ENCODE measurements at places on chromosomes 4 and X.

- H3K4me3 ChIP-seq, result no peak overlapping the region
- no peaks in the 10 kb centered on the region for H3K4me1 ChIP-seq
- H3K27ac ChIP-seq, result no peak overlapping the region
- peak; percentile 69 for DNase-seq
- peaks cover 11% of the 10 kb centered on the region for H3K27me3 ChIP-seq
- no peaks in the 10 kb centered on the region for H3K36me3 ChIP-seq
Observed at GRCh38 chrX:68732906-68733493, 85.5 kb downstream of the STARD8 start.

DNA sequence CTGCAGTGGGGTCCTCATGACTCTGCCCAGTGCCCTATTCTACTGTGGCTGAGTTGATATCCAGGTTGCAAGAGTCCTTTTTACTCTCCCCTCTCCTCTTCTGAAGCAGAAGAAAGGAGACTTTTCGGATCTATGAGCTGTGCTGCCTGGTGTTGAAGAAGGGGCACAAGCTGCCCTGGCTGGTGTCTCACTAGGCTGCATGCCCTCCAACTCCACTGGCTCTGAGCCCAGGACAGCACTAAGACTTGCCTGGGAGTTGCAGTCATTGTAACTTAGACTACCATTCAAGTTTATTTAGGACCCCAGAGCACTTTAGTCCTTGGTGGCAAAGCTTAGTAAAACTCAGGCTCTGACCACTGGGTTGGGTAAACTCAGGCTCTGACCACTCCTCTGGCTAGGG is 89.4 kb downstream of the GABRB1 start:
- peaks cover 14% of the 10 kb centered on the region for H3K27me3 ChIP-seq
- H3K36me3 ChIP-seq, result no peaks in the 10 kb centered on the region
- H3K4me1 ChIP-seq, result no peaks in the 10 kb centered on the region
- H3K27ac ChIP-seq, result no peak overlapping the region
- no peak for DNase-seq

- H3K4me1 ChIP-seq, result peaks cover 5% of the 10 kb centered on the region
- no peak overlapping the region for H3K4me3 ChIP-seq
- DNase-seq, result no peak
Observed at GRCh38 chr4:164959896-164960295, 17.6 kb downstream of the TRIM61 start.

GRCh38 chr4:2691952-2692435 is 64.1 kb downstream of the TNIP2 start:
- H3K4me3 ChIP-seq, result no peak overlapping the region
- no peak for DNase-seq
- H3K27ac ChIP-seq, result no peak overlapping the region
- no peaks in the 10 kb centered on the region for H3K4me1 ChIP-seq

- H3K27ac ChIP-seq, result no peak overlapping the region
- H3K4me1 ChIP-seq, result no peaks in the 10 kb centered on the region
- no peaks in the 10 kb centered on the region for H3K36me3 ChIP-seq
- DNase-seq, result no peak
- H3K4me3 ChIP-seq, result no peak overlapping the region
Observed at GRCh38 chr4:87688316-87688715, 38.2 kb downstream of the DMP1 start.

- no peaks in the 10 kb centered on the region for H3K36me3 ChIP-seq
- DNase-seq, result no peak
- no peak overlapping the region for H3K4me3 ChIP-seq
- H3K27me3 ChIP-seq, result no peaks in the 10 kb centered on the region
Observed at GRCh38 chr4:82213485-82214417, 160.0 kb downstream of the HNRNPD start.

DNA sequence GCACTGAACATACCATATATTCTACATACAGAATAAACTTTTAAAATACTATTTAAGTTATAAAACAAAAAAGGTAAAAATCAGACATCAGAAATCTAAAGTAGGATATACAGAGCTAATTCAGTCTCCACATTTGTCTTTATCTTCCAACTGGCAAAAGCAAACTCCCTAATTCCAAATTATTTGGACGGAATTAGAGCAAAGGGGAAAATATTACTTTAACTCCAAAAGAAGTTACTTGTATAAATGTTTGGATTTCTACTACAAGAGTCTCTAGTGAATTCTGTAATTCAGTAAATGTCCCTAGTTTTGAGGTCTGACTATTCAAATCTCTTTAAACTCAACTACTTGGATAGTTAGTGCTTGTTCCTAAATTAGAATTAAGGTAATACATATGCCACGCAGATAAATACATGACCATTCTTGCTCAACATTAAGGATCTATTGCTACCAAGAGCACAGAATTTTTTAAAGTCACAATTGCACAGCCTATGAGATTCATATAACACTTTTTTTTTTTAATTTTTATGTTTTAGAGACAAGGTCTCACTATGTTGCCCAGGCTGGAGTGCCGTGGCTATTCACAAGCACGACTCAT is 7.3 kb downstream of the ZNF280C start:
- no peak for DNase-seq
- no peaks in the 10 kb centered on the region for H3K36me3 ChIP-seq
- no peak overlapping the region for H3K27ac ChIP-seq
- no peaks in the 10 kb centered on the region for H3K27me3 ChIP-seq
- no peak overlapping the region for H3K4me3 ChIP-seq

DNA sequence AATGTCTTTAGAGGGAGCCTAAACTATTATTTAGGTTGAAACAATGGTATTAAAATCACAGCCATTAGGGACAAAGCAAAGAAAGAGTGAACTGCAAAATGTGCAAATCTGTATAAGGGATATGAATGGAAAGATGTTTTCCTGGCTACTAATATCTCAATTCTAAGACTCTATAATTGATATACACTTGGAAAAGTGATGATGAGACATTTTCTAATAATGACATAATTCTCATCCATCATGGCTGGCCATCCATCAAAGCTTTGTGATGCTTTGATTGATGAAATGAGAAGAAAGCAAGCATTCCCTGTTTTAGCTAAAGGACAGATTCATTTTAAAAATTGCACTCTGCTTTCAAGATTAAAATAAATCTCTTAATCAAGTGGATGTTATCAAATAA is 965.5 kb upstream of the IGFBP7 start:
- no peaks in the 10 kb centered on the region for H3K4me1 ChIP-seq
- no peak overlapping the region for H3K27ac ChIP-seq
- DNase-seq, result no peak
- H3K36me3 ChIP-seq, result no peaks in the 10 kb centered on the region
- no peak overlapping the region for H3K4me3 ChIP-seq
- no peaks in the 10 kb centered on the region for H3K27me3 ChIP-seq

GRCh38 chrX:9611436-9612145 is 146.7 kb downstream of the TBL1X start:
- no peak overlapping the region for H3K4me3 ChIP-seq
- 0 out of 2 replicates have a peak, but pooled peaks cover 7% of the 10 kb centered on the region for H3K4me1 ChIP-seq

DNA sequence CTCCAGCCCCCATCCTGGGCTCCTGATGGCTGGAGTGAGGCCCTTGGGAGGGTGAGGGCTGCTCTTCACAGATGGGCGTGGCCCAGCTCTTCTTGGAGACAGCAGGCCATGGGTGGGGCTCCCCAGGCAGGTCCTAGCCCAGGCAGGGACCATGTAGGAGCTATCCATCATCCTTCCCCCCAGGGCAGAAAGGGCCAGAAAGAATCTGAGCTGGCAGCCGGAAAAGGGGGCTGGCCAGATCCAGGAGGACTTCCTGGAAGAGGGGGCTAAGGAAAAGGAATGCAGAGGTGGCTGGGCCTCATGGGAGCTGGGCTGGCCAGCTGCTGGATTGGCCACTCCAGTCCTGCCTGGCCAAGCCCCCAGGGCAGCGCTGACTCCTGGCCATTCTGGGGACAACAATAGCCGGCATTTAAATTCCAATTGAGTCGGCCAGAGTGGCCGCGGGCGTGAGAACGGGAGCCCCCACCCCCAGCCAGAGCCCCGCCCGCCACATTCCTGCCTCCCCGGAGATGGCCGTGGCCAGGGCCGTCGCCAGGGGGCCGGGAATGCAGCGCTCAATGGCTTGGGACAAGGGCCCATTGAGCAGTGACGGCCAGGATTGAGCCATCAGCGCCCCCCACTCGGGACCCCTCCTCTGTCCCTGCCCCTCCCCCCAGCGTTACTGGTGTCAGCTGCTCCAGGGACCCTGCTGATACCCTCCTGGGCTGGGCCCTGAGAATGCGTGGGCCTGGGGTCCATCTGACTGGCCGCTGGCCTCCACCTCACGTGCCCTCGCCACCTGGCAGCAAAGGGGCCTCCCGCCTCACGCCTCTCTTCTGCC is 15.1 kb upstream of the FGFR3 start:
- no peak for DNase-seq
- no peaks in the 10 kb centered on the region for H3K27me3 ChIP-seq
- no peaks in the 10 kb centered on the region for H3K36me3 ChIP-seq
- no peak overlapping the region for H3K4me3 ChIP-seq
- no peak overlapping the region for H3K27ac ChIP-seq

DNA sequence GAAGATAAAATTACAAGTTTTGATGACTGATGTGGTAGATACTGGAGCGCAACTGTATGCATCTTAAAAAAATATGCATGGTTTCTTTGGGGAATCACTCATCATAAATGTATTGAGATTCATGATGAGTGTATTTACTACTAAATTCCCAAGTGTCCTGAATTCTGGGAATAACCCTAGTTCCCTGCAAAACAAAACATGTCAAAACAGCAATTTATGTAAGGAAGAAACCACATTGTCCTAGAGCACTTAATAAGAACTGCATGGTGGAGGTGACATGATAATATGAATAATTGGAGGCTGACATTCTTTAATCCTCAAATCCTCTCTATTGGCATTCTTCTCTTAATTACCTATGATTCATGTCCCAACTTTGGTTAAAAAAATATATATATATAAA is 1804.7 kb downstream of the STIM2 start:
- DNase-seq, result no peak
- H3K36me3 ChIP-seq, result no peaks in the 10 kb centered on the region
- H3K27ac ChIP-seq, result no peak overlapping the region
- H3K4me1 ChIP-seq, result no peaks in the 10 kb centered on the region

DNA sequence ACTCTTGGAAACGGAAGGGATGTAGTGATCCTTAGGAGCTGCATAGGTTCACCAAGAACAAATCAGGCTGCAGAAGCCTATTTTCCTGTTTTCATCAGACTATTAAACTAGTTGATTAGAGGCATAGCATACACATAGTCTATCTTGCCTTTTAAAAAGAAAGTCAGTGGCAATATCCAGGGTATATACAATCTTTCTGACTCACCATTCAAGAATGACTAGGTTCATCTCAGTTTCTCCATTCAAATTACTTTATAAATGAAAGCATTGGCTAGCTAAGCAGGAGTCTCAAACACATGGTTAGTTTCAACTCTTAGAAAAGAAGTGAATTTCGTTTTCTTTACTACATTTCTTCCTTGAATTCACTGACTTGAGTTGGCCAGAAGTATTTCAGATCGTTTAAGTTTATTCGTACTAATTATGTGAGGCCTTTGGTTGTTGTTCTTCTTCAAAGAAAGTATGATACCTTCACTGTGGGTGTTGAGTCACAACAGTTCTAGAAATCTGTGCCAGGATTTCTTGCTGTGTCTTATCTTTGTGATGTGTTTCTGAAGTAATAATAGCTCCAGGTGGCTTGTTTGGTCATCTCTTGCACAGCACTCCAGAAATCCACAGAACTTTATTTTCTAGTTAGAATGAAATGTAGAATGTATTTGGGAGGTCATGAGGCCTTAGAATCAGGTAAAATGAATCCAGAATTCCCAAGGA is 88.2 kb downstream of the AWAT2 start:
- H3K27ac ChIP-seq, result no peak overlapping the region
- H3K36me3 ChIP-seq, result no peaks in the 10 kb centered on the region
- peaks cover 4% of the 10 kb centered on the region for H3K27me3 ChIP-seq
- no peak overlapping the region for H3K4me3 ChIP-seq
- H3K4me1 ChIP-seq, result no peaks in the 10 kb centered on the region
- DNase-seq, result no peak

DNA sequence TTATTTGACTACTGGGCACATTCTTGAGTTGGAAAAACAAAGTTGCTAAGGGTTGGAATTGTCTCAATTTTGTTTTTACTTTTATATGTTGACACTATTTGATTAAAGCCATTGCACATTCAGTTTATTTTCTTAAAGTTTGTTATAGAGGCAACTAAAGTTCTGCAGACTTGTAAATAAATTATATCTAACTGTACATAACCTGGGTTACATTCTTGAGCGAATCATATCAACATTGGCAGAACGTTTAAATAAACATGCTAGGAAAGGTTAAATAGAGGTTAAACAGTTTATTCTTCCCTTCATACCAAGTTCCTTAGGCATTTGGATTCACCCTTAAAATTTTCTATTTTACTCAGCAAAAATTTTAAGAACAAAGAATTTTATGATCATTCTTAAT is 74.5 kb downstream of the UCHL1 start:
- H3K27me3 ChIP-seq, result no peaks in the 10 kb centered on the region
- H3K4me3 ChIP-seq, result no peak overlapping the region
- no peak for DNase-seq
- no peak overlapping the region for H3K27ac ChIP-seq

- no peak overlapping the region for H3K4me3 ChIP-seq
- H3K4me1 ChIP-seq, result peaks cover 5% of the 10 kb centered on the region
- H3K27ac ChIP-seq, result no peak overlapping the region
- no peaks in the 10 kb centered on the region for H3K36me3 ChIP-seq
Observed at GRCh38 chr4:54945838-54946237, 179.6 kb downstream of the KDR start.

DNA sequence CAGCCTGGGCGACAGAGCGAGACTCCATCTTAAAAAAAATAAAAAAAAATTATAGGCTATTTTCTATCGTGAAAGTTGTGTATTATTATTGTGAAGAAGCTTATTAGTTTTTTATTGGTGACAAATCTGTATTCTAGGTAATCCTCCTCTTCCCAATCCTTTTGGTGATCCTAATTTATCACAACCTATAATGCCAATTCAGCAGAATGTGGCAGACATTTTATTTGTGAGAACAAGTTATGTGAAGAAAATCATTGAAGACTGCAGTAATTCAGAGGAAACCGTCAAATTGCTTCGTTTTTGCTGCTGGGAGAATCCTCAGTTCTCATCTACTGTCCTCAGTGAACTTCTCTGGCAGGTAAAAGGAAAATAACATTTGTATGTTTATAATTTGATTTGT is 109.4 kb upstream of the DDX3X start:
- no peaks in the 10 kb centered on the region for H3K27me3 ChIP-seq
- no peak overlapping the region for H3K4me3 ChIP-seq
- H3K27ac ChIP-seq, result no peak overlapping the region
- no peak for DNase-seq
- H3K36me3 ChIP-seq, result peaks cover 68% of the 10 kb centered on the region

Measured in SK-N-SH (cell line).